ENCODE measurements at places on chromosomes 16 and 17.

DNA sequence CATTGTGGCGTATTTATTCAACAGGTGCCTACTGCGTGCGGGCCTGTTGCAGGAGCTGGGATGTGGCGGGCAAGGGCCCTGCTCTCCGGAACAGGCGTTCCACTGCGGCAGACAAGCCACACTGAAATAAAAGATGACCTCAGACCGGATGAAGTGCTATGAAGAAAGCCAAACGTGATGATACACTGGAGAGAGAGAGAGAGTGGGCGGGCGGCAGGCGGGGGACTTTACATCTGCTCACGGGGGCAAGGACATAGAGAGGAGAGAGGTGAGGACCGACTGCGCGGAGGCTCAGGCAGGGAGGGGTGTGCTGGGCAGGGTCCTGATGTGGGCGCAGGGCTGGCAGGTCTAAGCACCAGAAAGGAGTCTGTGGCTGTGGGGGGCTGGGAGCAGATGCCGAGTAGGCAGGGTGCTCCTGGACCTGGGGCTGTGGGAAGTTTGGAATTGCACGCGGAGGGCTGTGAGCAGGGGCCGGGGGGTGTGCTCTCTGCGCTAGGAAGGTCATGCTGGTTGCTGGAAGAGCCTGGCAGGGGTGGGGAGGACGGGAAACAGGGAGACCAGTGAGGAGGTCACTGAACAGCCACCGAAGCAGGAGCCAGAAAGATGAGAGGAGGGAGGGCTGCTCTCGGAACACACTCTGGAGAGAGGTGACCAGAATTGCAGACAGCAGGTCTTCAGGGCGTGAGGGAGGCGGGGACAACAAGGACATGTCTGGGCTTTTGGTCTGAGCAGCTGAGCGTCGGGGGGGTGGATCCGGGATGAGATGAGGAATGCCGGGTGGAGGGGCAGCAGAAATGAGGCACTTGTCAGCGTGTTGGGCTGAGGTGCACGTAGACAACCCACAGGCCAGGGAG, 9.9 kb downstream of the MXRA7 start:
- H3K4me1 ChIP-seq: peaks cover 51% of the 10 kb centered on the region
- H3K27me3 ChIP-seq: no peaks in the 10 kb centered on the region
- H3K36me3 ChIP-seq: no peaks in the 10 kb centered on the region
- peak overlapping the region; percentile 89 for H3K27ac ChIP-seq
- H3K4me3 ChIP-seq: no peak overlapping the region
- peak; percentile 71 for DNase-seq

DNA sequence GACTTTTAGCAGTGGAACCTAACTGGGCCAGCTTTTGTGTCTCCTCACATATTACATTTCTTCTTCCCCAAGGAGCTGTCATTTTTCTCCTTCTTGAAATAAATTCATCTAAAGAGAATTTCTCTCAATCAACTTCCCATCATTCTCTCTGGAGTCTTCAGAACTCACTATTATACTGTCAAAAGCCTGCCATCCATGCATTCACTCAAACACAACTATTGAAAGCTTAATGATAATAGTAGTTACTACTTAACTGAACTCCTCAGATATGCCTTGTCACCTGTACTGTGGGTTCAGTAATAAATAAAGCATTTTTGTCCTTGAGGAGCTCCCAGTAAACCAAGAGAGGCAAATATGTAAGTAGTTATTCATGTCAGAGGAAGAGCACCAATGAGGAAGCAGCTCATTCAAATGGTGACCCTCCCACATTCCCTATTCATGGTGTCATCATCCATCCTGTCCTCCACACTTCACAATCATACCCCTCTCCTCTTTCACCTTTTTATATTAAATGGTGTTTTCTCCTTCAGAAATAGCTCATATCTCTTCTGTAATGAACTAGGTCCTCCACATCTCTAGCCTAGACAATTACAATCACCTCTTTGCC, 162.6 kb downstream of the CA10 start:
- DNase-seq: no peak
- H3K27ac ChIP-seq: no peak overlapping the region
- no peaks in the 10 kb centered on the region for H3K36me3 ChIP-seq
- peaks cover 4% of the 10 kb centered on the region for H3K4me1 ChIP-seq

GRCh38 chr17:58316260-58316960, 12.2 kb downstream of the TSPOAP1 start:
- H3K4me1 ChIP-seq: no peaks in the 10 kb centered on the region
- no peaks in the 10 kb centered on the region for H3K36me3 ChIP-seq
- H3K27ac ChIP-seq: no peak overlapping the region
- DNase-seq: no peak
- H3K27me3 ChIP-seq: no peaks in the 10 kb centered on the region

- H3K27me3 ChIP-seq: peaks cover 15% of the 10 kb centered on the region
- H3K36me3 ChIP-seq: no peaks in the 10 kb centered on the region
- H3K4me1 ChIP-seq: no peaks in the 10 kb centered on the region
- no peak overlapping the region for H3K27ac ChIP-seq
These were observed 61.2 kb upstream of the MPHOSPH6 start for GRCh38 chr16:82231008-82231787.
